ENCODE measurements at places on chromosomes 4 and X. TPM values are rescaled to one million over a fixed set of nuclear protein-coding genes. Genes with fewer than 3 reads are reported as not detected.

SH2D1A gene
- not detected for total RNA-seq

CT45A9 gene
- total RNA-seq = not detected

RASL11B gene
- 21.2 TPM for total RNA-seq

SERPINA7 gene
- total RNA-seq = not detected

ZNF182 gene
- 4.4 TPM for total RNA-seq

NDNF gene
- 6.5 TPM for total RNA-seq

SPANXC gene
- not detected for total RNA-seq

IL1RAPL1 gene
- not detected for total RNA-seq

HSFX2 gene
- not detected for total RNA-seq

TRIM60 gene
- not detected for total RNA-seq

UCP1 gene
- not detected for total RNA-seq

FAM114A1 gene
- total RNA-seq = 53.3 TPM

SLC4A4 gene
- total RNA-seq = 0.05 TPM

XAGE2 gene
- not detected for total RNA-seq

PPP1R3F gene
- total RNA-seq = 1.9 TPM

XPNPEP2 gene
- 0.25 TPM for total RNA-seq

HELT gene
- not detected for total RNA-seq

HPGDS gene
- total RNA-seq = not detected

MID1 gene
- total RNA-seq = 38.4 TPM

ATP2B3 gene
- 0.05 TPM for total RNA-seq

CYLC1 gene
- not detected for total RNA-seq

C4orf46 gene
- 26.4 TPM for total RNA-seq

Measured in SJCRH30 (cell line).